ENCODE measurements at places on chromosomes 12 and 14.

DNA sequence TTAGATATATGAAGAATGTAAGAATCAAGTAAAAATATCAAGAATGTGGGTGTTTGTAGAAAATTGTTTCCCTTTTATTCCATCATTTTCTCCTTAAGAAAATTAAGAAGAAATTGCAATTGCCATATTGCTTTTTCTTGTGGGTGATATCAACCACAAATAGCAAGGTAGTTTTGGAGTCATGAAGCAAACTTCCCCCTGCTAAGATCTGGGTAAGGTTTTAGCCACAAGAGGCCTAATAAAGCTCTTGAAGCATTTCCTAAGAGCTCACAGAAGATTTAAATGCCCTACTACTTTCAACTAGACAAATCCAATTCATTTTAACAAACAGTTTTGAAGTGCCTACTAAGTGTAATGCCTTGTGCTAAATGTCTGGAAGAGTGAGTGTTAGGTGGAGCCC lies 2.6 kb downstream of the GRIP1 start:
- DNase-seq: no peak

GRCh38 chr12:132206046-132206434 lies 61.8 kb downstream of the NOC4L start:
- DNase-seq: no peak

DNA sequence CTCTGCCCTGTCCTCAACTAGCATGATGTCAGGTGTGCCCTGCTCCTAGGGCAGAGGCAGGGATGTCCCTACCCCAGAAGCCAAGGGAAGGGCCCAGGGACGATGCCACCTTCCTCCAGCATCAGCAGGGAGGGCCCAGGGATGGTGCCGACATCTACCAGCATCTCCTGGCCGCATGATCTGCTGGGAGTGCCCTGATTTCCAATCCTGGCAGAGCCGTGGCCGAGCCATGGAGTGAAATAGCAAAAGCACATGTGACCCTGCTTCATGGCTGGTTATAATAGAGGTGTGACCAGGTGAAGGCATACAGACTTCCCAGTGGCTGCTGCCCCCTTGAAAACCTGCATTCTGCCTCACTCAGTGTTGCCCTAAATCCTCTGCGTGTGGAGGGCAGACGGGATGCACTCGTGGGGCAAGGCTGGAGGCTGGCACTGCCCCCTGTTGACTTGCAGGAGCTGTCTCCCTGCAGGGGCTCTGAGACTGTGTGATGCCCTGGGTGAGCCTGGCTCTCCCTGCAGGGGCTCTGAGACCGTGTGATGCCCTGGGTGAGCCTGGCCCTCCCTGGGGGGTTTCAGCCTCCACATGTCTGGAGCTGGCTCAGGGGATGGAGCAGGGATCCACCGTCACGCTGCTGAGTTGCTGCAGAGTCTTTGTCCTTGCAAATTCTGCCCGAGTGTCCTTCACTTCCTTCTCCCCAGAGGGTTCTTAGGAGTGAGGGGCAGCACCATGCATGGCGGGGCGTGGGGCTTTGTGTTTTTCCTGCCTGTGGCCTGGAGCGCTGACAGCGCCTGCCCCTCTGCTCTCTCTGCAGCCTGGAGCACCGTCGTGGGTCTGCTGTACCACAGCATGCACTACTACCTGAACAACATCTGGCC lies 51.7 kb downstream of the ADGRD1 start:
- DNase-seq: no peak

DNA sequence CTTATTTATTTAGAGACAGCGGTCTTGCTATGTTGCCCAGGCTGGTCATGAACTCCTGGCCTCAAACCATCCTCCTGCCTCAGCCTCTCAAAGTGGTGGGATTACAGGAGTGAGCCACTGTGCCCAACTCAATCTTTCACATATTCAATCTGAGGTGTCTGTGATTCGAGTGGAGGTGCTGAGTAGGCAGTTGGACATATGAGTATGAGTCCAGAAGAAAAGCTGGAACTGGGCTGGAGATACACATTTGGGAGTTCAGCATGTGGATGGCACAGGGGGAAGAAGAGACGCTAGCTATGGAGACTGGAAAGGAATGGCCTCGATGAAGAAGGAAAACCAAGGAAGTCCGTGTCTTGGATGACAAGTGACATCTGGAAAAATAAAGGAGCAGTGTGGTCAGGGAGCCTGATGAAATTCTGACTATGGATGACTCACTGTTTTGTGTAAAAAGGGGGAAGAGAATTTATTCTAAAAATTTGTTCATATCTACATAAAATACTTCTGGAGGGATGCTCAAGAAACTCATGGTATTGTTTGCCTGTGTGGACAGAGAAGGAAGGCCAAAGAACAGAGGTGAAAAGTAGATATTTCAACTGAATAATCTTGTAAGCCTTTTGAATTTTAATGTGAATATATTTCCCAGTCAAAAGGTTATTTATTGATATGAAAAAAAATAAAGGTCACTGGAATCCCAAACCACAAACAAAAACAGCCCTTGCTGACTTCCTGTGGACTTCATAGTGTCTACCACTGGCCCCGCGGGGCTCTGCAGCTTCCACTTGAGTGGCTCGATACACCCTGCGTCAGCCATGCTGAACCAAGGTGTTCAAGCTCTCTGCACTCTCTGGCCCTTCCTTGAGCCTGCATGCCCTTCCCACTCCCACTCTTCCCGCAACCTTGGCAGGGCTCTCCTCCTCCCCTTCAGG lies 8.9 kb upstream of the LTA4H start:
- DNase-seq: no peak

GRCh38 chr12:10365696-10366405 lies 24.0 kb downstream of the KLRK1 start:
- DNase-seq: no peak

DNA sequence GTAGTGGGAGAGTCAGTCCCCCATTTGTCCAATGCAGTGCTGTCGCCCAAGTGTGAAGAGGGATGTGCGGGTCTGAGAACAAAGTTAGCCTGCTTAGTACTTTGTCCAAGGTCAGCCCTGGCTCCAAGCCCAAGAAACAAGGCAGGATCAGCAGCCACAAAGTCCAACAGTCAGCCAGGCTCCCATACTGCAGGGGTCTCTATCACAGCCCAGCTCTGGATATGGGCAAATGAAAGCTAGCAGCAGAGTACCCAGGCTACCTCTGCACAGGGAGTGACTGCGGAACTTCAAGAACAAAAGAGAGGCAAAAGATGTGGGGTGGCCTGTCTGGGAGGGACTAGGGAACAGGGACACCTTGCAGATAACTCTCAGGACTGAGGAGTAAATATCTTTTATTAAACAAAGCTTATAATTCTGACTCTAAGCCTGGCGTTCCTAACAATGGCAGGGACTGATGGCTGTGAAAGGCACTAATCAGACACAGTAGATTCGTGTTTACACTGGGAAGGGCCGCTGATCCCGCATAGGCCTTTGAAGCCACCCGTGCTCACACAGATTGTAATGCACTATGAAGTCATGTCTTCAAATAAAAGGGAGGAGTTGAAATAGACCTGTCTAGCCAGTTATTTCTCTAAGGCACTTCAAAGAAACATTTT lies 91.0 kb upstream of the EEA1 start:
- no peak for DNase-seq

- DNase-seq: no peak
These were observed 67.6 kb downstream of the POLR3B start for GRCh38 chr12:106425061-106425702.

DNA sequence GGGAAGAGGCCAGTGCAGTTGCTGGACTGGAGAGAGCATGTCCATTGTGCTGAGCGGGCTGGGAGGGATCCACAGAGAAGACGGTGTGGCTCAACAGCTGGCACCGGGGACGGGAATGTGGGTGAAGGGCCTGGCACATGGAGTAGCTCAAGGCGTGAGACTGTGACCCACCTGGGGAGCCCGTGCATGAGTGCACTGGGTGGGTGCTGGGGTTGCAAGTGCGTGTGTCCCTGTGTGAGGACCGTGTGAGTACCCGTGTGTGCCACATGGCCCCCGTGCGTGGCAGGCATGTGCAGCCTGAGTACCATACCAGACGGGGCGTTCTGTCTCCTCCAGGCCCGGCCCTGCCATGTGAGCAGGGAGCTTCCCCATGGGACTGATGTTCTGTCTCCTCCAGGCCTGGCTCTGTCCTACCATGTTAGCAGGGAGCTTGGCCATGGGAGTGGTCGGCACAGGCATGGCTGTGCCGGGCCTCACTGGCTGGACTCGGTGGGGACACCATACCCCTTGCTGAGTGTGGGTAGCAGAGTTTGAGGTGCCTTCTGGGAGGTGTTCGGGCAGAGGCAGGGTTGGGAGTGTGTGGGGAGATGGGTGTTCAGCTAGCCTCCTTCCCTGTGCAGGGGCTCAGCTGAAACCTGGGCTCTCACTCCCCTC lies 234.4 kb downstream of the TMEM121 start:
- DNase-seq: no peak

DNA sequence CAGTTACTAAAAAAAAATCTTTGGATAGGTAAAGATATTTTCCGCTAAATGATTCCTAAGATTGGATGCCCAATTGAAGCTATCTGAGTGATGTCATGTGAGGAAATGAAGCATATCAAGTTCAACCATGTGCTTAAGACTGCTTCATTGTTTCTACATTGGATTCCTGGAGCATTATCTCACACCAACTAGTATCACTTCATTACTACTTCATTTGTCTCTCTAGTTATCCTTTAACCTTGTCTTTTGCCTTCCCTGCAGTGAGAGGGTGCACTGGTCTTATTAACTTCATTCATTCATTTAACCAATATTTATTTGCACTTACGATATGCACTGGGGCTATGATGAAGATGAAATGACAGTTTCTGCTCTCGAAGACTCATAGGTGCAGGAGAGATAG lies 198.1 kb downstream of the SLC38A4 start:
- DNase-seq: no peak

DNA sequence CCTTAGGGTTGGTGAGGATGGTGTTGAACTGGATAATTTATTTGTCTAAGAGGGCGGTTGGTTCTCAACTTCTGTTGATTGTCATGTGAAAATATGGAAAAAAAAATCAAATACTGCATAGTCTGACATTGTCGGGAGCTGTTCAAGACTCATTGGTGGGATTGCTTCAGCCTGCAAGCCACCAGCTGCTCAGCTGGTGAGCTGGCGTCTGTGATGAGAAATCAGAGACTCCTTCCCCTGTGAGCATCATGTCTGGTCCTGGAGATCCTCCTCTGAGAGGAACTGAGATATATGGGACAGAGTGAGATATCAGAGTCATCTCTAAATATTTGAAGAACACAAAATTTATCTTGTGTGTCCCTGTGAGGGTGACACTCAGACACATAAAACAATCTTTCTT lies 49.9 kb downstream of the TRIM9 start:
- no peak for DNase-seq

DNA sequence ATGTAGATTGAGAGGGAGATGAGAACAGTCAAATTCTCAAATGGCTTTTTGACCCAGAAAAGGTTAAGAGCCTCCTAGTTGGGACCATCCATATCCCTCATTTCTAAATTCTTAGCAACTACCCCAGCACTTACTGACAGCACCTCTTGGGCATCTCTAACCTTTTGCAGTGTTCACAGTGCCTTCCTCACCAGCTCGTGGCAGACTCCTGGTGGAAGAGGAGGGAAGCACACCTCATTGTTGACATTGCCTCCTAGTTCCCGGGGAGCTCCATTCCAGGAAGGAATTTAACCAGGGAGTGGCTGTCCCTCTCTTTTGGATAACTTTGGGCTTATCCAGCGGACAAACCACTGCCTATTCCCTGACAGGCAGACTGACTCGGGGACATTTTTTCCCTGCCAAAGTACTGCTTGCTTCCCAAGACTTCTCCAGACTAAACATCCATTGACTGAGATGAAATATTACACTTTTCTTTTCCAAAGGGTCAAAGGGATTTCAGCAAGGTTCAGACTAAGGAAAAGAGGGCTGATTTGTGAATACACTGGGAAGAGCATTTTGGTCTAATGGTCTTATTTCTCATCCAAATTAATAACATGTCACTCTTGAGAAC lies 9.0 kb upstream of the OR6J1 start:
- DNase-seq: peak; percentile 74

DNA sequence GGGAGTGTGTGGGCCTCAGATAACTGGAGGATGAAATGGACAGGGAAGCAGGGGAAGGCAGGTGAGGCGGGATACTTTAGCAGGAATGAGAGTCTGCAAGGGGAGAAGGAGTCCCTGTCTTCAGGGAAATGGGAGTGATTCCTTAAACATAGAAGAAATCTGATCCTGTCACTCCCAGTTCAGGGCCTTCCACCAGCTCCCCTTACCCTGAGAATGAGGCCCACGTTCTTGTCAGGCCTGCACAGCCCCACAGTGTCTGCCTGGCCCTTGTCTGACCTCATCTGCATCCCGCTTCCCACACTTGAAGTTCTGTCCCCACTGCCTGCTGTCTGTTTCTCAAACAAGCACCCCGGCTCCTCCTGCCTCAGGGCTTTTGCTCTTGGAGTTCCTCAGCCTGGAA lies 12.6 kb upstream of the LRP1-AS start:
- no peak for DNase-seq

GRCh38 chr14:59213368-59214315 lies 25.2 kb downstream of the DAAM1 start:
- no peak for DNase-seq

- DNase-seq: no peak
These were observed 36.7 kb upstream of the IL22 start for GRCh38 chr12:68290126-68290525.

DNA sequence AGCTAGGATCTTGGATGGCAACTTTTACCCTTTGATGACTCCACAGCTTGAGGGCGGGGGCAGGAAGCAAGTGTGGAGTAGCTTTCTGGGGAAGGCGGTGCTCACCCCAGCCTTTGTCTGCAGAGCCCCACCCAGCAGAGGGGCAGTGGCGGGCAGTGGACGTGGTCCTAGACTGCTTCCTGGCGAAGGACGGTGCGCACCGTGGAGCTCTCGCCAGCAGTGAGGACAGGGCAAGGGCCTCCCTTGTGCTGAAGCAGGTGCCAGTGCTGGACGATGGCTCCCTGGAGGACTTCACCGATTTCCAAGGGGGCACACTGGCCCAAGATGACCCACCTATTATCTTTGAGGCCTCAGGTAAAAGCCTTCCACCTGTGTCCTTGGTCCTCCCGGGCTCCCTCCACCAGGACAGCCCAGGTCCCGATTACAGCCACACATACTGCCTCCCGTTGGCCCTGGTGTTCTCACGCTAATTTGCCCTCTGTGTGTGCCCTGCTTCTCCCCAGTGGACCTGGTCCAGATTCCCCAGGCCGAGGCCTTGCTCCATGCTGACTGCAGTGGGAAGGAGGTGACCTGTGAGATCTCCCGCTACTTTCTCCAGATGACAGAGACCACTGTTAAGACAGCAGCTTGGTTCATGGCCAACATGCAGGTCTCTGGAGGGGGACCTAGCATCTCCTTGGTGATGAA lies 1.2 kb downstream of the TAPBPL start:
- no peak for DNase-seq

- DNase-seq: no peak
These were observed 134.2 kb downstream of the UNC79 start for GRCh38 chr14:93564918-93565317.

- no peak for DNase-seq
These were observed 772.4 kb upstream of the FBXO33 start for GRCh38 chr14:40204441-40205175.

- no peak for DNase-seq
These were observed 10.1 kb upstream of the NR2C1 start for GRCh38 chr12:95083471-95083870.

All from iPS DF 19.7 (cell line).